ENCODE measurements at places on chromosomes 5 and 9.
A peak's percentile ranks its signal among the peaks of the same experiment; 100 is the strongest.

GRCh38 chr5:61349935-61350334 is 17.9 kb downstream of the ZSWIM6 start:
- DNase-seq = no peak

DNA sequence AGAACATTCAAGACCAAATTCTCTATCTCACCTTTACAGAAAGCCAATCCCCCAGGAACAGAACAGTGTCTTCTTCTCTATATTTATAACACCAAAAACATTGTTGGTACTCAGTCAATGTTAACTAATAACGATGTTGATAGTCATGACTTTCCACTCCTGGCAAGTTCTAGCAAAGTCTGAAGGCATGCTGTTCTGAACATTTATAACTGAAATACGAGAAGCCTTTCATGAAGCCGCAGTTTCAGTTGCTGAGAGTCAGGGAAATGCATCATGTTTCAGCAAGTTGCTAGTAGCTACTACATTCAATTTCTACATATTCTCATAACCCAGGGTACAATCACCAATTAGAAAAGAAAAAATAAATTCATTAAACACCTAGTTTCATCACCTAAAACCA is 301.4 kb downstream of the PDE4D start:
- peak; percentile 83 for DNase-seq

DNA sequence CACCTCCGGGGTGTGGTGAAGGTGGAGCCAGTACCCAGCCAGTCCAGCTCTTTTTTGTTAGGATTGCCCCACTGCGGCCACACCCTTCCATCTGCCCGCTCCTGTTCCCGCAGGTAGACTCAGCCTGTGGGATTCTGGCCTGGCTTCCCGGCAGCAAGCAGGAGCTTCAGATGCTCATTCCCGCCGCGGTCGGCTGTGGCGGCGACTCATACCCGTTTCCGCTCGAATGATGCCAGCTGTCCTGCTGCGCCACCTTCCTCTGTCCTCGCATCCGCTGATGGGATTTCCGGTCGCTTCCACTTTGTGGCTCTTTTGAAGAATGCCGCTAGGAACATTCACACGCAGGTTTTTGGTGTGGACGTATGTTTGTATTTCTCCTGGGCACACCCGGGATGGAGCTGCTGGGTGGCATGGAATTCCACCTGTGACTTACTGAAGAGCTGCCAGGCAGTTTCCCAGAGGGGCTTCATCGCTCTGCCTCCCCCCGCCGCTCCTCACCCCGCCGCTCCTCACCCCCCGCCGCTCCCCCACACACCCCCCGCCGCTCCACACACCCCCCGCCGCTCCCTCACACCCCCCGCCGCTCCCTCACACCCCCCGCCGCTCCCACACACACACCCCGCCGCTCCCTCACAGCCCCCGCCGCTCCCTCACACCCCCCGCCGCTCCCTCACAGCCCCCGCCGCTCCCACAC is 60.3 kb downstream of the TENT4A start:
- DNase-seq = no peak

GRCh38 chr5:155193029-155193428 is 179.5 kb downstream of the KIF4B start:
- no peak for DNase-seq

DNA sequence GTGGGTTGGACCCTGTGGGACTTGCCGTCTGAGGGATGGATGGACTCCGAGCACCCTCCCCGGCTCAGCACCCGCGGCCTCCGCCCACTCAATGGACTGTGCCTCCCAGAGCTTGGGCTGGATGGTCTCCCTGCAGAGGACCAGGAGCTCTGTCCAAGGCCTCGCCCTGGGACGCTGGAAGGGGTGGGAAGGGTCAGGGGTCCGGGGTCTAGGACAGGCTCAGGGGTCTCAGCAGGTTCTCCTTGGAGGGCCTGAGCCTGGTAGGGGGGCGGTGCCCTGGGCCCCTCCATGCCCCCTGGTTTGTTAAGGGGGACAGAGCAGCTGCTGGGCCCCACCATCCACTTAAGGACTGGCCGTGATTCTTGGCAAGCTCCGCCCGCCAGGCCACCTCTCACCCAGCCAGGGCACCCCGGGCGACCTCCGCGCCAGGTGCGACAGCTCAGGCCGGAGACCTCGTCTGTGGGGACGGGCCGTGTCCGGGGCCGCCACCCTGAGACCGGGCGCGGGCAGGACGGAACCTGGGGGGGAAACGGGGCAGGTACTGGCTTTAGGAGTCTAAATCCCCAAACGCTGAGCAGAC is 29.2 kb downstream of the EXOC3 start:
- DNase-seq = peak; percentile 13

DNA sequence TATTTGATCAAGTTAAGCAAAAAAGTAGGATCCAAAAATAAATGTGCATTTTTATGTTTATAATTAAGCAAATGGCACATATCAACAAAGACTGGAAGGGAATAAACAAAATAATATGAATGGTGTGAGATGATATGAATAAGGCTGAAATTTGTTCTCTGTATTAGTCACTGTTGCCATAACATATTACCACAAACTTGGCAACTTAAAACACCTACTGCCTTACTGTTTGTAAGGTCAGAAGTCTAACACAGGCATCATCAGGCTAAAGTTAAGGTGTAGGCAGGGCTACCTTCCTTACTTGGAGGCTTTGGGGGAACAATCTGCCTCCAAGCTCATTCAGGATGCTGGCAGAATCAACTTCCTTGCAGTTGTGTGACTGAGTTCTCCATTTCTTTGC is 19.3 kb downstream of the PGGT1B start:
- DNase-seq = peak; percentile 61

- no peak for DNase-seq
Measured at GRCh38 chr9:21481470-21482056, 550 bp downstream of the IFNE start.

DNA sequence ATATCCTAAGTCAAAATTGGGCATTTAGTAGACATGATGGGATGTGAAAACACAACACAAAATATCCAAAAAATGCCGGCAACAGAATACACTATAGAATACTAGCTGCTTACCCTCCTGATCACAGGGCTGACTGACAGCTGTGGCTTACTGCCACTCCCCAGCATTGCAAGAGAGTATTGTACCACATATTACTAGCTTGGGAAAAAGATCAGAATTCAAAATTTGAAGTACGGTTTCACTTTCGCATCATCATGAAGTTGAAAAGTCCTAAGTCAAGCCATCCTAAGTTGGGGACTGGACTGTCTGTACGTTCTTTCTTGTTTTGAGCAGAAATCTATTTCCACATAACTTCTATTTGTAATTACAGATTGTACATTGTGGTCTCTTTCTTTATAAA is 851.4 kb downstream of the MAT2B start:
- no peak for DNase-seq

DNA sequence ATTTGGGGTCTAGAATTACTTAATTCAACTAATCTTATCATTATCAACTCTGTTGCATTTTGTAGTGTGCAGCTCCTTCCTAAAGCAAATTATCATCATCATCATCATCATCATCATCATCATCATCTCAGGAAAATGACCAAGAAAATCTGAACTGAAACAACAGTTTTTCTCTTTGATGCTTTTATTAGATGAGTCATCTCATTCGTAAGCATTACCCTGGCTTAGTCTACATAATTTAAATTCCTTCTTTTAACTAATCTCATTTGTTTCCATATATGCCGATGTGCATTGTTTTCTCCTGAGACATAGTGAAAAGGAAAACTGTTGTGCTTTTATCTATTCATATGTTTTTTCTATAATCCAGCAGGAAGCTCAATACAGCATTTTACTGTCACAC is 173.0 kb upstream of the PDE4D start:
- peak; percentile 1 for DNase-seq

DNA sequence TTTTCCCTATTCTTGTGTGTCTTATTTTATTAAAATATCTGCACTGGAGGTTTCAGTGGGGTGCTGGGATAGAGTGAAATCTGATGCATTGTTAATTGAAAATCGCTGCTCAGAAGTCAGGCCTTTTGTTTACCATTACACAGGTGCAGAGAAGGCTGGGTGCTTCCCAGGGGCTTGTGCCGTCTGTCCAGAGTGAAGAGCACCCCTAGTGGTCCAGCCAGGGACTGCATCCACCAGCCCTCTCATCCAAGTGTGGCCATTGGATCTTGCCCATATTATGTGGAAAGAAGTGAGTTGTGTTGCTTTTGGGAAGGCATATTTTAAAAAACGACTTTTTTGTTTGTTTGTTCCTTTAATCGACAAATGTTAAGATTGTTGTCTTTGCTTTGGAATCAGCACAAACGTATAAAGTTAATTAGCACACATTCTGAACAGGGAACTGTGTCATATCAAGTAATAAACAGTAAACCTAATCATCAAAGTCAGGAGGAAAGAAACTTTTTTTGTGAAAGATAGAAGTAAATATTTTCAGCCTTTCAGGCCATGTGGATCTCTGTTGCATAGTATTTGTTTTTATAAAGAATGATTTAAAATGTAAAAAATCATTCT is 315.6 kb downstream of the MTRR start:
- DNase-seq = peak; percentile 5

GRCh38 chr9:32010322-32010721 is 374.1 kb upstream of the ACO1 start:
- no peak for DNase-seq

DNA sequence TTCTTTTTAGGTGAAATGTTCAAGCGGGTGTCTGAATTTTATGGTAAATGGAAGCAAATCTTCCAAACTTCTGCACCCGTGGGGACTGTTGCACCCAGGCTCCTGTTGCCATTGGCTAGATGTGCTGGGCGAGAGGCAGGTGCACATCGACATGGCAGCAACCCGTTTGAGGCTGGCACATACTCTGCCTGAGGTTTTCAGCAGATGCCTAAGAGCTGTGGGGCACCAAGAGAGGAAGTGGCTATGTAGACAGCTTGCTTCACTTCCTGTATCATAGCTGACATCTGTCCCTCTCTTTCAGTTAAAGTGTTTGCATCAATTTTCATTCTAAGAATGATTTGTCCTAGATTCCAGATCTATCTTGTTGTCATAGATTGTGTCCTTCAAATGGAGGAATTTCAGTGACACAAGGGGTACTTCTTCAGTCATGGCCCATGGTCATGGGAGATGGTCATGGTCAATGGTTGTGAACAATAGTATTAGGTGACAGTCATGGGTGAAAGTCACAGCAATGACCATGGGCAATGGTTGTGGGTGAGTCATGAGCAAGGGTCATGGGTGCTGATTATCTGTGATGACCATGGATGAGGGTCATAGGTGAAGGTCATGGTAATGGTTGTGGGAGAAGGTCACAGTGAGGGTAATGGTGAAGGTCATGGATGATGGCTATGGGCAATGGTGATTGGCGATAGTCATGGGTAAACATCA is 115.1 kb upstream of the IRX4 start:
- no peak for DNase-seq

GRCh38 chr9:122332644-122333043 is 38.2 kb upstream of the PTGS1 start:
- DNase-seq = no peak

GRCh38 chr9:79688363-79688762 is 116.6 kb downstream of the TLE4 start:
- no peak for DNase-seq

- no peak for DNase-seq
Measured at GRCh38 chr5:83490203-83490602, 18.7 kb downstream of the VCAN start.

GRCh38 chr9:35553670-35554543 is 51.2 kb upstream of the TESK1 start:
- DNase-seq = peak; percentile 84

- DNase-seq = no peak
Measured at GRCh38 chr5:31990701-31991110, 183.4 kb downstream of the GOLPH3 start.

DNA sequence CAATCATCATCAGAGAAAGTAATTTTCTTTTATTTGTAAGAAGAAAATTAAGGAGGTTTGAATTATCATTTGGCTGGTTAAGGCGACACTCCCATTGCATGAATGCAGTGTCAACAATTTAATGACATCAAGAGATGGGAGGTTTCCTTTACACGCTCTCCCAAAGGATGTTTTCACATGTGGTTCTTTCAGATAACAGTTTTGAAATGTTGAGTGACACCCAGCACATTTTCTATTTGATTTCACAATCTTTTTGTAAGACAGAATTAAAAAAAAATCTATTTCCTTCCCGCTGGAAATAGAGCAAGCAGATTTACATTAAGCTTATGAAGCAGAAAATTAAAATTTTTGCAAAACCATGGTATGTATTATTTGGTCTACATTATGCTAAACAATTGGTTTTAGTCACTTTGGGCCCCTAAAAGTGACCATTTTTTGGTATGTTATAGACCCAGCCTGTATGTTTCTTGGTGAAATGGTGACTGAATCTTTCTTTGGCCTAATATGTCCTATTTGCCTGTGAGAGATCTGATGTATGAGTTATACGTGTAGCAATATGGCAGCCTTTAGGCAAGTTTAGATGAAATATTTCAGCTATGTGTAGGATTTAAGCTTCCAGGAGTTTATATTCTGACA is 18.9 kb upstream of the ANKRD55 start:
- DNase-seq = no peak

DNA sequence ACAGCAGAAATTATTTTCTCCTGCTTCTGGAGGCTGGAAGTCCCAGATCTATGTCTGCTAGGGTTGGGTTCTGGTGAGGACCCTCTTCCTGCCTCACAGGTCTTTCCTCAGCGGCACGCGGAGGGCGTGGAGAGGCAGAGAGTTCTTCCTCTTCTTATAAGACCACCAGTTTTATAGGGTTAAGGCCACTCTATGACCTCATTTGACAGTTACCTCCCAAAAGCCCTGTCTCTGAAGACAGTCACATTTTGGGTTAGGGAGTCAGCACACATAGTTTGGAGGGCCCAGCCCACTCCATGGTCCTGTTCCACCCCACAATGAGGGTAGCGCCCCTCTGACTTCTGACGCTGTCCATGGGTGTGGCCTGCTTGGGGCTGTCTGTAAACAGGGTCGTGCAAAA is 46.7 kb downstream of the TRIP13 start:
- DNase-seq = no peak

DNA sequence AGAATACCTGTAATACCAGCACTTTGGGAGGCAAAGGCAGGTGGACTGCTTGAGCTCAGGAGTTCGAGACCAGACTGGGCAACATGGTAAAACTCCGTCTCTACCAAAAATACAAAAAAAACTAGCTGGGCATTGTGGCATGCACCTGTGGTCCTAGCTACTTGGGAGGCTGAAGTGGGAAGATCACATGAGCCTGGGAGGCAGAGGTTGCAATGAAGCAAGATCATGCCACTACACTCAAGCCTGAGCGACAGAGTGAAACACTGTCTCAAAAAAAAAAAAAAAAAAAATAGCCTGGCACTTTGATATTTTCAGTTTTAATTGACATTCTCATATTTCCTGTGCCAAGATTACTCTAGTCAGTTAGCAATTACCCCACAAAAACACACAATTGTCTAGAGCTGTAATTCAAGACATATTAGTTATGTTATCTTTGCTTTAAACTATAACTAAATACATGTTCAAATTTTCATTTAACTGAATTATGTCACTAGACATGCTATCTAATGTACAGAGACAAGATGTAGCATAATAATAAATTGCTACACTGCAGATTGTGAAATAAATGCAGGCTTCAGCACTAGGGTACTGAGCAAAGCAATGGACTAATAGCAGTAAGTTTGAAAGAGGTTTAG is 378.2 kb upstream of the GRAMD2B start:
- DNase-seq = no peak

- DNase-seq = no peak
Measured at GRCh38 chr9:13109781-13110180, 169.7 kb downstream of the MPDZ start.

All from fibroblast of lung (primary cell).